ENCODE measurements at places on chromosomes 1 and 21.

DNA sequence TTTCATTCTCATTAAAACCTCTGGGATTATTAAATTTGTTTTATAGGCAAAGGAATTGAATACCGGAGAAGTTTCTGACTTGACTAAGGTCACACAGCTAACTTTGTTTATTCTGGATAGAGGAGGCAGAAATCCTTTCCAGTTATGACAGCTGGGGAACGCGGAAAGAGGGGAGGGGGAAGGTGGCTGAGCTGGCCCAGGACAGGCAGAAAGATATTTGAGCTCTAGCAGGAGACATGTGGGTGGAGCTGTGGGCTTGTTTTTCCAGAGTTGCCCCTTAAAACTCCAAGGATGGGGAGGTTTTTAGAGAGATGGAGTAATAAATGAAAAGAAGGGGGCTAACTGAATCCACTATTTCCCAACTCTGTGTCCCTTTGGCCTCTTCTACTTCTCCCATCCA lies 27.8 kb downstream of the FOXD2 start:
- H3K4me1 ChIP-seq = peaks cover 6% of the 10 kb centered on the region
- no peak overlapping the region for H3K4me3 ChIP-seq
- no peak overlapping the region for H3K27ac ChIP-seq
- H3K27me3 ChIP-seq = peaks cover 9% of the 10 kb centered on the region
- no peaks in the 10 kb centered on the region for H3K36me3 ChIP-seq

GRCh38 chr21:46017148-46017547 lies 35.6 kb downstream of the COL6A1 start:
- no peak for DNase-seq
- peaks cover 4% of the 10 kb centered on the region for H3K4me1 ChIP-seq
- no peak overlapping the region for H3K4me3 ChIP-seq
- no peaks in the 10 kb centered on the region for H3K27me3 ChIP-seq

- H3K27me3 ChIP-seq = no peaks in the 10 kb centered on the region
- H3K4me1 ChIP-seq = peaks cover 27% of the 10 kb centered on the region
- no peak overlapping the region for H3K4me3 ChIP-seq
- H3K27ac ChIP-seq = no peak overlapping the region
- H3K36me3 ChIP-seq = no peaks in the 10 kb centered on the region
Measured at GRCh38 chr1:109759513-109760334, 4.0 kb downstream of the EPS8L3 start.

DNA sequence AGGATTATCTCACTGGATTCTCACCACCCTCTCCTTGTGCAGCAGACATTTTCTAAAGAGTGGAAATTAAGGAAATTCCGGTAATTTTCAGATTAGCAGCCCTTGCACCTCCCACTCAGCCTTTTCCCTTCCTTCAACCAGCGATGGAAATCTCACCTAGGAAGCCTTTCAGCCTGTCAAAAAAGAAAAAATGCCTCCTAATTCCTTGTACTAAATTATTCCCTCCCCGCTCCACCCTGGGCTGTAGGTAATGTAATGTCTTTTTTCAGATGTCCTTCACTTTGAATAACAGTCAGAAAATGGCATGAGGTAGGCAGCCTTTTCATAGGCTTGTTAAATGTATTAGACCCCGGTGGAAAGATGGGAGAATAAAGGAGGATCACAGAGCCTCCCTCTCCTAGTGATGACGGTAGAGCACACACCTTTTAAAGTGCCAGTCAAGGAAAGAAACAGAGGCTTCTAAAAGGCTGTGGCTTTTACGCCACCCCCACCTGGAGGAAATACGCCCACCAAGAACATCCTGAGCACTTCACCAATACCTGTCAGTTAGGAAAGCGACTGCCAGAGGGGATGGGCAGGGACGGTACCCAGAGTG lies 62.8 kb upstream of the NEK2 start:
- H3K36me3 ChIP-seq = no peaks in the 10 kb centered on the region
- peaks cover 26% of the 10 kb centered on the region for H3K4me1 ChIP-seq
- no peak overlapping the region for H3K4me3 ChIP-seq
- DNase-seq = no peak

All from K562 (cell line).